ENCODE measurements at places on chromosomes 6 and 20.

DNA sequence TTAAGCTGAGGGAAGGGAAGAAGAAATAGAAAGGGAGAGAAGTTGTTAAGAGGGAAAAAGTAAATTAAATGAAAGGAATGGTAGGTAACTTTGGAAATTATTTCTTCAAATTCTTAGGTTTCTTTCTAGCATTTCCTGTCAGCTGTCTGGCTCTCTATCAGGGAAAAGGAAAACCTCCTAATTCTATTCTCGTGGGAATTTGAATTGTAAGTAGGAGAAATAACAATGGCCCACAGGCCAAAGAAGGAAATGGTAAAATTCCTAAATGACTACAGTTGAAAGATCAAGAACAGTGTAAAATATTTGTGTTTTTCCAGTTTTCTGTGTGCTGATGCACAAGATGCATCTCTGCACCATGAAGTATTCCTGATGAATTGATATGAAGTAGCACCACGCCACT, 173.0 kb downstream of the IBTK start:
- no peak for DNase-seq

GRCh38 chr20:42051921-42052320, 433.7 kb upstream of the CHD6 start:
- no peak for DNase-seq

DNA sequence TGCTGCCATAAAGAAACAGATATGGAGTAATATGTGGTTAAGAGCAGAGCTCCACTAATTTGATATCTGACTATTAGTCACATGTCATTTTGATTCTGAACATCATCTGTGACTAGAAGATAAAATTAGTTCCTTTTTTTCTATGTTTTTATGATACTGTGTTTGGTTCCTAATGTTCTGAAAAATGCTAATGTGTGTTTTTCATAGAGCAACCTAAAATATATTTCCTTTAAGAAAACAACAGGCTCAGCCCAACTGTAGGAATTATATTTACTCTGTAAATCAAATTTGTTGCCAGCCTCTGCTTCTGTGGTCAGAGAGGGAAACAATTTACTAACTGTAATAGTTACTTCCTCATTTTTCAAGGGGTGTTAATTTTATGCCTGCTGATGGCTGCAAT, 33.3 kb upstream of the TXLNB start:
- DNase-seq, result no peak

DNA sequence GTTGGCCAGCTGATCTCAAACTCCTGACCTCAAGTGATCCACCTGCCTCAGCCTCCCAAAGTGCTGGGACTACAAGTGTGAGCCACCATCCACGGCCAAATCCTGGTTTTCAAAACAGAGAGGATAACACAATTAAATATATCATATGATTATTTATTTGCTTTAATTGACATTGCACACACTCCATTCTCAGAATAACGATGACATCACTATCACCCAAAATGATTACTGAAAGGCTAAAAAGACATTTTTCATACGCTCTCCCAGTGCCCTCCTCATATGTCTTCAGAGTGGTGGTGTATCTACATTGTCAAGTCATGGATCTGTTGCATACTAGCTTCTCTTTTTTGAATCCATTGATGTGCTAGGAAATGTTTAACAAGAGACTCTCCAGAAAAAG, 18.5 kb upstream of the CEP43 start:
- no peak for DNase-seq

- DNase-seq, result peak; percentile 49
Observed at GRCh38 chr20:39800111-39800510, 838.0 kb downstream of the DHX35 start.

DNA sequence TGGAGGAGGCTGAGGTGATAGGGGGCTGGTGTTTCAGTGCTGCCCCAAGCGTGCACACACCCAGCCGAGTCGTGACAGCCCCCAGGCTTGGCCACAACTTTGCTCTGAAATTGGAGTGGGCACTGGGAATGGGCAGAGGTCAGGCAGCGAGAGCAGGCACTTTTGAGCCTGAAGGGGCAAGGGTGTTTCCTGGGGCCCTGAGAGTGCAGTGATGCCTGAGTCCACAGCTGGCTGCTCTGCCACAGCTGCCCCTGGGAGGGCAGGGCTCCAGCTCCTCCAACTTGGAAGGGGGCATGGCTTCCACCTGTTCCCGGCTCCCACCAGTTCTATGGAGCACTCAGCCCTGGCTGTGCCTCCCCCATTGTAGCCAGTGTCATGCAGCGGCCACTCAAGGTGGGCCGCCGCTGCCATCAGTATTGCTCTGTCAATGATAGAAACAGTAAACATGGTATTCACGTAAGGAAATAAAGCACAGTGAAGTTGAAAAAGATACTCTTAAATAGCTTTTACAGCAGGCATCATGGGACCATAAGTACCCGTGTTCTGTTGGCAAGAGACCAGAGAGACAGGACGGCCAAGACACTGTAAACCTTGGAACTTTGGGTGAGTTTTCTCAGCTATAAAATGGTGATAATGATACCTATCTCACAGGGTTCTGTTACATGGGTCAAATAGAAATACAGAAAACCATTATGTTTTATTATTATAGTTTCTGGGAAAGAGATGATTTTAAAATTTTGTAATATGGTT, 108.9 kb downstream of the THEMIS start:
- DNase-seq, result no peak

- no peak for DNase-seq
Observed at GRCh38 chr6:168115748-168116437, 36.9 kb upstream of the FRMD1 start.

Data from adipocyte (in vitro differentiated cells).